ENCODE measurements at places on chromosomes 5 and 9.

DNA sequence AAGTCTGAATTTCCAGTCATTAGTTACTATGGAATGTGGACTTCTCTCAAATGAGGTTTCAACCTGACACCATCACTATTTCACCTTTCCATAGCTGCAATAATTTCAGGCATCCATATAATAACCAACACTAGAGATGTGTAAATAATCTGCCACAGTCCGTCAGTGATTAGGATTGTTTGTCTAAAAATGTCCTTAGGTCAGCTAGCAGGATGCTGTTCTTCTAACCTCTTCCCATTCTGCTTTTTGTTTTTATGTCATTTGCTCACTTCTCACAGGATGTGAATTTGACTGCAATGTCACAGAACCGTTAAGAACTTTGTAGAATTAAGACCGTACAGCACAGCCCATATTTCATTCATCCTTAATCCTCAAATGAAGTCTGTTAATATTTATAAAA is 166.4 kb upstream of the RASA1 start:
- DNase-seq: no peak

DNA sequence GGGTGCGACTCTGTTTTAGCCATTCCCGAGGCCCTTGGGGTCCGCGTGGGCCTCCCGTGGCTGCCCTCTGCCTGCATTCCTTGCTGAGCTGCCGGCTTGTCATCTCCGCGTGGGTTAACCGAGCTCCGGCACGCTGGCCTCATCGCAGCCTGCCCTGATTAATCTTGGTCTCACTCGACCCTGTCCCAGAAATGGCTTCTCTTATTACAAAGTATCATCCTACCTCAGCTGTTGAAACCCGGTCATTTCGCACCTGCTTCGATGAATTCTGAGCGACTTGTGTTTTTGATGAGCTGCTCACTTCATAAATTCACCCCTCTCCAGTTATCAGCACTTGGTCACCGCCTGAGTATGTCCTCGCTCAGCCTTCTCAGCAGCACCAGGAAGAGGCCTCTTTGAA is 123.5 kb upstream of the EGFLAM start:
- DNase-seq: no peak

DNA sequence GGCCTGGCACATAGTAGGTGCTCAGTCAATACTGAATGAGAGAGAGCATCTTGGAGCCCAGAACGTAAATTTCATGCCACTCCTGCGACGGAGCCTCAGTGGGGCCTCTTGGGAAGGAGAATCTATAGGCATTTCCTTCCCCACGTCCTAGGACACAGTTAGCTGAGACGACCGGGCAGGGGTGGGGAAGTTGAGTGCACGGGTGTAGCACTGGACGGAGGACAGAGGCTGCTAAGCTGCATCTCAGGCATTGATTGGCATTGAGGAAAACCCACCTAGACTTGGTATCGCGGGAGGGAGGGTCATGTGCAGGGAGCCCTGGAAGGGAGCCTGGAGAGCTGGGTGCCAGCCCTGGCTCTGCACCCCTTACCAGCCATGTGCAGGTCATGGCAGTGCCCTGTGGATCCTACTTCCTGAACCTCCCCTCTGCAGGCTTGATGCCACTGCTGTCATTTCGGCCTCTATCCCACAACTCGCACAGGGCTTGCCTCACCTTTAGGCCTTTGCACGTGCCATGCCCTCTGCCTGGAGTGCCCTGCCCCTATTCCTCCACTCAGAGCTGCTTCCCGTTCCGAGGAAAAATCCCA is 25.6 kb downstream of the NEK6 start:
- DNase-seq: no peak

GRCh38 chr5:622946-623522 is 10.9 kb downstream of the CEP72 start:
- no peak for DNase-seq

DNA sequence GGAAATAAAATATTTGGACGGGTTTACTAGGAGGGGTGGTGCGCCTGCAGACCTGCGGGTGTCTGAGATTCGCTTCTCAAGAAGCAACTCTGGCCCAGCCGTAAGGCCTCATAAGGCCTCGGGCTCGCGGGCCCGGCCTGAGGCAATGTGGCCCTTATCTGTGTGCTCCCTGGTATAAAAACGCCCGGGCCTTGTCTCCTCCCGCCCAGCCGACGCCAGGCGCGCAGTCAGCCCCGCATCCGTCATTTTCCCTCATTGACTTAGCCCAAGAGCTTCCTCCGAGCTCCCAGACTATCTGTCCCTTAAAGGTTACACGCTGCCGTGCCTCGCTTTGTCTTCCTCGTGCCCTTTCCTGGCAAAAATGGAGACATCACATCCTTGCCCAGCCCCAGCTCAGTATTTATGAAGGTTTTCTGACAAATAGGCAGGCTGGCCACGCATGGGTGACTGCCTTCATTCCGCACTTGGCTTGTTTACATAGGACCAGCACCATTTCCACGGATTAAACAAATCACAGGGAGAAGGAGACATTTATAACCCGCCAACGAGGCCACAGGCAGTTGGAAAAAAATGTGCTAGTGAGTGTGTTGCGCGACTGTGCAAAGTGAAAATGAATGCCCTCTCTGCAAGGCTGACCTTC is 74.5 kb upstream of the TBCA start:
- DNase-seq: no peak

DNA sequence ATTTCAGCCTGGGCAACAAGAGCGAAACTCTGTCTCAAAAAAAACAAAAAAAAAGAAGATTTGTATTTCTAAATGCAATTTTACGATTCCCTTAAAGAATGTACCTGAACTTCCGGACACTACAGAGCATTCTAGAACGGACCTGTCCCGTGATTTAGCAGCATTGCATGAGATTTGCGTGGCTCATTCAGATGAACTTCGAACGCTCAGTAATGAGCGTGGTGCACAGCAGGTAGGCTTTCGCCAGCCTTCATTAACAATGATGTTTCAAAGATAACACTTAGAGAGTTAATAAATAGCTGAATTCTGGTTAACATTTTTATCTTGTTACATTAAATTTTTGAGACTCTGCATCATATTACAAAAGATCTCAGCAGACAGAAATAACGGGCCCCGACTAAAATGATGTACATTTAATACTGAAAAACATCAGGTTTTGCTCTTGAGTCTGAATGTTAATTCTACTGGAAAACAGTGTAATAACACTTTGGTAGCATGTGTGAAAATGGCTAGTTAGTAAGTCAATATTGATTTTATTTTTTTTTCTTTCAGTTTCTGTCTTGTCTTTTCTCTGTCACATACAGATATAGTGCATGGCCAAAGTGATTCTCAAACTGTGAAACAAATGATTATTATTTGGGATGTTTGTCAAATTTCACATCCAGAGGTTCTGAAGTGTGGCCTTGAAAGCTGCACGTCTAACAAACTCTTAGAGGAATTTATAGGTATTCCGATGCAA is 23.3 kb downstream of the CCNH start:
- no peak for DNase-seq

- no peak for DNase-seq
Observed at GRCh38 chr5:117863586-117864296, 1124.6 kb downstream of the DTWD2 start.

DNA sequence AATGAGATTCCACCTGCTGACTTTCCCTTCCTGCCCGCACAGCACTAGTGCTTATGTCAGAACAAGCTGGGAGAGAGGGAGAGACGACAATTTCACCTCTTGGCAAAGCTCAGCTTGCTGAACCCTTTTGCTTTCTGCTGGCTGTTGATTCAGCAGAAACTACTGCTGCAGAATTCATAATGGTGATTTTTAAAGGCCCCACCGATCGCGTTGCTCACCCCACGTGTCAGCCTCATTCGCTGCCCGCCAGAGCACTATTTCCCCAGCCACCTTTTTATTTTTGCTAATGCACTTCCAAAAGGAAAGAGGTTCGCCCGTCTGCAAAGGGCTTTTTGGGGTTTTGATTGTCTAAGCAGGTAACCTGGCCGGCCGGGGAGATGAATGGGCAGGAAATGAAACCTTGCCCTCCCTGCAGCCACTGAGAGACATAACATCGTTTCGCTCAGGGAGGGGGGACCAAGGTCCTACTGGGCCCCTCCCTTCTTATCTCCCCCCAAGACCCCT is 1.3 kb downstream of the PPP2R2B start:
- DNase-seq: peak; percentile 27

GRCh38 chr5:446883-447263 is 3.9 kb downstream of the EXOC3 start:
- DNase-seq: peak; percentile 23

DNA sequence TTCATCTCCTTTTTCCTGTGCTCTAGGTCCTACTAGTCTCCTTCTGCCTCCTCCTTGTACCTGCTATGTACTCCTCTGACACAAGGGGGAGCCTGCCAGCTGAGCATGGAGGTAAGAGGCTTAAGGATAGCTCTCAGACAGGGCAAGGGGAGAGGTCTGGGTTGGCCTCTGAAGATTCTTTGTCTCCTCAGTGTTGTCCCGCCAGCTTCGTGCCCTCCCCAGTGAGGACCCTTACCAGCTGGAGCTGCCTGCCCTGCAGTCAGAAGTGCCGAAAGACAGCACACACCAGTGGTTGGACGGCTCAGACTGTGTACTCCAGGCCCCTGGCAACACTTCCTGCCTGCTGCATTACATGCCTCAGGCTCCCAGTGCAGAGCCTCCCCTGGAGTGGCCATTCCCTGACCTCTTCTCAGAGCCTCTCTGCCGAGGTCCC is 3.8 kb downstream of the CREB3 start:
- peak; percentile 68 for DNase-seq

DNA sequence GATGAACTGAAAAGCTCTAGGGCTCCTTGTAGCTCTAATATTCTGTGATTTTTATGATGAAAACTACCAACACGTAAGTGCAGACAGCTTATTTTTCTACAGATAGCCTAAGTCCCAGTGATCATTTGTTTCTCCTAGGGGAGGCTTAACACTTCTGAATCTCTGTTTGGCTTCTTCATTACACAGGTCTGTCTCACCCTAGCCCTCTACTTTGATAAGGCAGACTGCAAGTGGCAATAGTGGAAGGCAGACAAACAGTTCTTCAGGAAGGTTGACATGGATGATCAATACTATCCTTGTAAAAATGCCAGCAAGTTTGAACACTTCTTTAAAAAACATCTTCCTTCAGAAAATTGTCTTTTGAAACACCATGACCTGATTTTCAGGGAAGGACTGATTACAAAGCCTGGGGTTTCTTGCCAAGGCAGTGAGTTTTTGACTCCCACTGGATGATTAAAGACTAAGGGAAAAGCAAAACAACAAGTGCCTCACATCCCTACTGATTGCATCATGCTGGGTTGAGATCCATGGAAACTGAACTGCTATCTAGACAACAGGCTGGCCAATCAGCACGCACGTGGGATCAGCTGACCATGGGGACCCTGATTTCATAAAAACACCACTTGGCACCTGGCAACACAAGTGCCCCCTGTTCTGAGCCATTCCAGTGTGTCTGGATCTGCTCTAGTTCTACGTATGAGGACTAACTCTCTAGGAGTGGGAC is 212.2 kb downstream of the SMARCA2 start:
- DNase-seq: no peak

- no peak for DNase-seq
Observed at GRCh38 chr5:178386336-178386931, 153.8 kb upstream of the PHYKPL start.

DNA sequence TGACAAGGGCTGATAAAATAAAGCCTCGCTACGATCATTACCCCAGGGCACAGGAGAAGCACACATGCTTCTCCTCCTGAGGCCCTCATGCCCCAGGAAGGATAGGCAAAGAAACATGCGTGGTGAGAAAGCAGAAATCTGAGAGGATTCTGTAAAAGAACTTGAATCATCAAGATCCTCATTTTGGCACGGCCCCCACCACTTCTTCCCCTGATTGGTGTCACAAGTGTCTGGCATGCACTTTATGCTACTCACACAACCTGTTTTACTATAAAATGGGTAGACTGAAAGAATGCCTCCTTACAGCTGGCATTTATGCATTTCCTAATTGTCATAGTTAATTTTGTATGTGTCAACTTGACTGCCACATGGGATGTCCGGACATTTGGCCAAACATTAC is 32.1 kb downstream of the PCA3 start:
- DNase-seq: no peak

- DNase-seq: no peak
Observed at GRCh38 chr5:117093653-117094052, 519.0 kb upstream of the SEMA6A start.

All from NCI-H1092 treated with DMSO at 0.1 percent for 48 hours (cell line).